T-cell (primary cell): ENCODE measurements at places on chromosomes 2 and 18.

- no peak for DNase-seq
These were observed 602.2 kb downstream of the DSC3 start for GRCh38 chr18:30440351-30440750.

GRCh38 chr2:85668009-85668856 lies at the start of gene SFTPB:
SFTPB (minus strand) TSS chr2:85668199; CDS start chr2:85668183, 16 bp downstream.
- no peak for DNase-seq

- DNase-seq: no peak
These were observed 125.3 kb upstream of the SLC39A10 start for GRCh38 chr2:195531754-195532153.

GRCh38 chr2:22209545-22209944 lies 1085.8 kb downstream of the TDRD15 start:
- DNase-seq: no peak

DNA sequence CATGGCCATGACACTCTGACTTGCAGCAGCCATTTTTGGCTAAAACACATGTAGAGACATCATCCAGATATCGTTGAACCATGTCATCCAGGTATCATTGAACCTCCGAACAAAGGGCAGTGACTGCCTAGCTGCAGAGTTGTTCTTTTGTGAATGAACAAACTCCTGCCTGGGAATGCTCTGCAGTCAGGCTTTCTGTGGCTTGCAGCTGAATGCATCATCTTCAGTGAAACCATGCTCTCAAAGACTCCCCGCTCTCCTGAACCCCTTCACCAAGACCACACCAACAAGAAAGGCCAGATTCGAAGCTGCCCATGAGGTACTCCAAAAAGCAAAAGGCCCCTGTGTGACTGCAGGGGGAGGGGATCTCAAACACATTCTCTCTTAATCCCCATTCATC lies 118.8 kb downstream of the ACTR3 start:
- DNase-seq: no peak

DNA sequence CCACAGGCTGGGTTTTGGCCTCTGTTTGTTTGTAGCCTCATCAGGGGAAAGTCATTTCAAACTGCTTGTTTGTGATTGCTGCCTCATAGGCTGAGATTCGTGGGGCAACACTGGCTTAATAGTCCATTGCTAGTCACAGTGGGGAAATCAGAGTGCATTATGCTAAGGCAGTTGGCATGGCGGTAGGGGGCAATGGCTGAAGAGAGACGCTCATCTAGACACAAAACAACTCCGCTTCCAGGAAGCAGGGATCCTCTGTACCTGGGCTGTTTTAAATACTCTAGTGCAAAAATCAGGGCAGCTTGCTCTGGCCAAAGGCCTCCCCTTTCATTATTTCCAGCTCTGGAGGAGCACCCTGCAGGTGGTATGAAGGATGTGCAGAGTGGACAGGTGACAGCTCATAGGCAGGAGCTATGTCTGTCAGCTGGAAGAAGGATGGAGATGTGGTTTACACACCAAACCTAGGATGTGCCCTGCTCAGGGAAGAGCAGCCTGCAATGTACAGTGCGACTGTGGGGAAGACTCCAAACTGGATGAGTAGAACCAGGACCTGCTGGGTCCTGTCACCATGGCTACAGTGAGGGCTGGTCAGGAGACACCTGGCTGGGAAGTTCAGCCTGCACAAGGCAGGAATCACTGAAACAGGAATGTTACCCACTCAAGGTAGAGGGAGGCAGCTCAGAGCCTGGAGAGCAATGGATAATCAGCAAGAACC lies 234.3 kb downstream of the CLIP4 start:
- no peak for DNase-seq

DNA sequence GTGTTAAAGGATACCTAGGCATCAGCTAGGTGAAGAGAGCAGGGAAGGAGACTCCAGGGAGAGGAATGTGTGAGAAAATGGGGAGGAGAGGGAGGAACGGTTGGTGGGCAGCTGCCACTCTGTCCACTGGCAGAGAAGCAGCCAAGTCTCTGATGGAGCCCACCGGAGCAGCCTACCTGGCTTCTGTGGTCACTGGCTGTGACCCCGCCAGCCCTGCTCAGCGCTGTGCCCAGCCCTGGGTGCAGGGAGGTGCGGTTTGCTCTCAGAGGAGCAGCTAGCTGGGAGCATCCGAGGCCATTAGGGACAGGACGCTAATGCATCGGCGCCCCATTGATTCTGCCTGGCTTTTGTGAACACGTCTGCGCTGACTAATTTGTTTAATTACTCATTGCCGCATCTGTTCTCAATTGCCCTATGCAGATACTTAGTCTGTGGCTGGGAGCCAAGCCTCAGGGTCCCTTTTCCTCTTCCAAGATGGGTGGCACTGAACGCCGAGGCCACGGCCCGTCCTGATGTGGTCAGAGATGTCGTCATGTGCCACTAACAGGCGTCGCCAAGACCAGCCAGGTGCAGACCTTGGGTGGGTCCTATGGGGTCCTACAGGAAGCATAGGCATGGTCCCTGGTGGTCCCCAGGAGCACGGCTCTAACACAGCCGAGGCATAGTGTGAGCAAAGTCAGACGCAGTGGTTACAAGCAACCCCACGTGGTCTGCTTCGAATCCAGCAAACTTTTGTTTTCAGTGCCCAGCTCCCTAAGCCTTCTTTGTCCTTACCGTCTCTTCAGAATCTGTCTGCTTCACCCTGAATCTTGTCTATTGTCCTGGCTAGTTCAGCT lies 82.0 kb downstream of the RRM2 start:
- no peak for DNase-seq

DNA sequence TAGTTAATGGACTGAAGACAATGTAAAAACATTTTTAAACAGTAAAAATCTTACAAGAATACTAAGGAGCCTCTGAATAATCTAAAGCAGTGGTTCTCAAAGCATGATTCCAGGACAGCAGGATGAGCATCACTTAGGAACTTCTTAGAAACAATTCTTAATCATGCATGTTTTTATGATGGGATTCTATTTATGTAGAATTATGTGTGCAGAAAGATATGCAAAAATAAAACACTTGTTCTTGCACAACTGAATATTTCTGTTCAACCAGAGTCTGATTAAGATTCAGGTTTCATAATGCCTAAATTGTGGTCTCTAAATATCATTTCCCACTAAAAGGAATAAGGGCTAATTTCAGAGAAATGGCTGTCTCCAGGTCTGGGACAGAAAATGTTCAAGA lies 69.2 kb upstream of the MTIF2 start:
- DNase-seq: no peak

GRCh38 chr18:37714691-37715090 lies 149.1 kb upstream of the CELF4 start:
- no peak for DNase-seq

DNA sequence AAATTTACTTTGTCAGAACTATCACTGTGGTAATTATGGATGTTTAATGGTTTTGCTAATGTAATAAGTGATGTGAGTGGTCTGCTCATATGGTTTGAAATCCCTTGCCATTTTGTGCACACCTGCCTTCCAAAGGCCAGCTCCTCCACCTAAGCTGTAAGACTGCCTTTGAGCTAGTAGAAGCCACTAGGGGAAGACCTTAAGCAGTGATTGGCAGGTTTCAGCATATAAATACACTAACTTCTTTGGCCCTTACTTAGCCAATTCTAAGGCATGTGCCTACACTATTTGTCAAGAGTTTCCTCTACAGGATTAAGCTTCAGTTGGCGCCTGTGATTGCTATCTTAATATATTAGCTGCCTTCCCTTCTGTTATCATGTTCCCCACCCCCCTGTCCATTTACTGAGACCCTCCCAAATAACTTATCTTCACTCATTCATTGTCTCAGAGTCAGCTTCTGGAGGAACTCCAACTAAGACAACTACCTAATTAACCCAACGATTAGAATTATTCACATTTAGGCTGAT lies 141.1 kb downstream of the MBD5 start:
- DNase-seq: no peak

DNA sequence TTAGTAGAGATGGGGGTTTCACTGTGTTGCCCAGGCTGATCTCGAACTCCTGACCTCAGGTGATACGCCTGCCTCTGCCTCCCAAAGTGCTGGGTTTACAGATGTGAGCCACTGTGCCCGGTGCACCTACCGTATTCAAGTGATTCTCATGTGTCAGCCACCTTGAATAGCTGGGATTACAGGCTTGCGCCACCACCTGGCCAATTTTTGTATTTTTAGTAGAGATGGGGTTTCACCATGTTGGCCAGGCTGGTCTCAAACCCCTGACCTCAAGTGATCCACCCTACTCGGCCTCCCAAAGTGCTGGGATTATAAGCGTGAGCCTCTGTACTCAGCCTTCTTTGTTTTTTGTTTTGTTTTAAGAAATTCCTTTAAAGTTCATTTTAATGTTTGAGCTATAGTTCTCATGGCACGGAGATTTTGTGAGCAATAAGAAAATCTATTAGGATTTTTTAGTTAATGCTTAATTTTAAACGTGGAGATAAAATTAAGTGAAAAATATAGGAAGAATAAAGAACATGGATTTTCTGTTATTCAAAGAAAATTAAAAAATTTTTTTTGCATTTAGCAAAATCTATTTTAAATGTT lies 242.6 kb downstream of the PHLPP1 start:
- no peak for DNase-seq

GRCh38 chr2:131425231-131425941 lies 50.5 kb upstream of the TUBA3D start:
- no peak for DNase-seq

DNA sequence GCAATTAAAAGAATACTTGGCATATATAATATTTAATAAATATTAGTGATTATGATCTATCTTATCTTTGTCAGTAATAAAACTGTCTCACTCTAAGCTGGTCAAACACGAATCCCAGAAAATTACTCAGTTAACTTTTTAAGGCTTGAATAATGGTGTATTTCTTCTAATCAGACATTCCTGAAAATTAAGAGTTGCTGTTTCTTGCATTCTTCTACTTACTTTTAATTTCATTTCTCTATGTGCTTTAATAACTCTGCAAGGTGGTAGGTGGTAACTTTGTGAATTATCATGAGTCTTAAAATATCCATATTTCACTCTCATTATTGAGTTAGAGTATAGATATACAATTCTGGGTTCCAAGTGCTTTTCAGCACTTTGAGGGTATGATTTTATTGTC lies 3.1 kb upstream of the SERPINB10 start:
- no peak for DNase-seq

GRCh38 chr2:98463551-98463971 lies 18.9 kb downstream of the INPP4A start:
- no peak for DNase-seq

GRCh38 chr2:108949316-108950239 lies 39.4 kb downstream of the EDAR start:
- no peak for DNase-seq

- DNase-seq: no peak
These were observed 79.2 kb upstream of the PAPOLG start for GRCh38 chr2:60676706-60677330.

- DNase-seq: no peak
These were observed 71.7 kb downstream of the SMAD7 start for GRCh38 chr18:48879008-48879431.

DNA sequence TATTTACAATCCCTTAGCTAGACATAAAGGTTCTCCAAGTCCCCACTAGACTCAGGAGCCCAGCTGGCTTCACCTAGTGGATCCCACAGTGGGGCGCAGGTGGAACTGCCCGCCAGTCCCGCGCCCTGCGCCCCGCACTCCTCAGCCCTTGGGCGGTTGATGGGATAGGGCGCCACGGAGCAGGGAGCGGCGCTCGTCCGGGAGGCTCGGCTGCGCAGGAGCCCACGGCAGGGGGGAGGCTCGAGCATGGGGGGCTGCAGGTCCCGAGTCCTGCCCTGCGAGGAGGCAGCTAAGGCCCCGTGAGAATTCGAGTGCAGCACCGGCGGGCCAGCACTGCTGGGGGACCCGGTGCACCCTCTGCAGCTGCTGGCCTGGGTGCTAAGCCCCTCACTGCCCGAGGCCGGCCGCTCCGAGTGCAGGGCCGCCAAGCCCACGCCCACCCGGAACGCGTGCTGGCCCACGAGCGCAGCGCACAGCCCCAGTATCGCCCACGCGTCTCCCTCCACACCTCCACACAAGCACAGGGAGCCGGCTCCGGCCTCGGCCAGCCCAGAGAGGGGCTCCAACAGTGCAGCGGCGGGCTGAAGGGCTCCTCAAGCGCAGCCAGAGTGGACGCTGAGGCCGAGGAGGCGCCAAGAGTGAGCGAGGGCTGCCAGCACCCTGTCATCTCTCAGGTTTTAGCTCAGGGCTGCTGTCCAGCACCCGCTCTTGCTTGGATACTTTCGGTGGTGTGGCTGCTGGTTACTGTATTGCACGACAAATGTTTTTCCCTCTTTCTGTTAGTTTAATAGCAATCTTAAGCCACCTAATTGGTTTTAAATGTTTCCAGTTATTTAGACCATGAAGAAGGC lies 83.8 kb upstream of the LDLRAD4 start:
- DNase-seq: no peak

DNA sequence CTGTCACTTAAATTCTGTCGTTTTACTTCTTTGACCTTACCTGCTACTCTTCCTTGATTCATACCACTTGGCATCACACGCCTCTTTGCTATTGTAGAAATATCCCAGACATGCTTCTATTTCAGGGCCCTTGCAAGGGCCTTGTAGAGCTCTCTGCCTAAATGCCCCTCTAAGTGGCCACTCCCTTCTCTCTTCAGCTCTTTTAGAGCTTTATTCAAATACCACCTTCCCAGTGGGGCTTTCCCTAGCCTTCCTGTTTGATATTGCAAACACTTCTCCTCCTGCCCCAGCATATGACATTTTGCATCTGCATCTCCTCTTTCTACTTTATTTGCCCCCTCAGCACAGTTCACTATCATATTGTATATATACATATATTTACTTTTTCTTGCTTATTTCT lies 54.0 kb downstream of the PELI1 start:
- DNase-seq: no peak

GRCh38 chr2:148557844-148558436 lies 86.6 kb upstream of the EPC2 start:
- DNase-seq: no peak

GRCh38 chr2:3114406-3115185 lies 263.0 kb downstream of the EIPR1 start:
- no peak for DNase-seq

GRCh38 chr2:148096012-148096411 lies 75.1 kb downstream of the MBD5 start:
- DNase-seq: no peak

- DNase-seq: no peak
These were observed 77.5 kb downstream of the GFPT1 start for GRCh38 chr2:69309351-69310110.

- no peak for DNase-seq
These were observed 161.1 kb downstream of the CAMKMT start for GRCh38 chr2:44522846-44523245.

- DNase-seq: no peak
These were observed 53.7 kb upstream of the LRRC30 start for GRCh38 chr18:7177116-7177744.
